ENCODE measurements at places on chromosomes 2 and 18.

DNA sequence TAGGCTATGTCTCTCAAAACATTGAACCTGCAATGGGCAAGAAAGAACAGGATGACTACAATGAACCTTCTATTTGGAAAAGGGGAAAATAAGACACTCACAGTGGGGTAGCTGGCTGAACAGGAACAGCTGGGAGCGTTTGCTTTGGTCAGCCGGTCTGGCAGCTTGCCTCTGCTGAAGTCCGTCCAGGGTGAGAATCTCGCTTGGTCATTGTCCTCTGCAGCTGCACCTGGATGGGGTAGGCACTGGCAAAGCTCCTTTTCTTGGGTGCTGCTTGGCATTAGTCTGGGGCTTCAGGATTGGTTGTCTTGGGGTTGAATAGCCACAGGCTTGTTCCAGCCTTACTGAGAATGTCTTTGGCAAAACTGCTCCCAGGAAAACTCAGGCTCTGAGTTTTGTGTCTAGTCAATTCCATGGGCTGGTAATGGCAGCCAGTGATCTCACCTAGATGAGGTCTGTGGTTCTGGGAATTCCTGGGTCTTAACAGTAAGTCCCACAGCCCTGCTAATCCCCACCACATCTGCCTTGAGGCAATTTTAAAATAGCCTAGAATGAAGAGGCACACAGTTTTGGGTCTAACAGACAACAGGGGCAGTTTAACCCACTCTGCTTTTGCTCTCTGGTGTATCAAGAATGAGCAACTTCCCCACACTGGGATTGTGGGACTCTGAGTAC, 13.4 kb downstream of the NEDD4L start:
- no peak for DNase-seq

GRCh38 chr2:100283724-100284501, 38.4 kb downstream of the LONRF2 start:
- DNase-seq, result no peak

- DNase-seq, result no peak
These were observed 59.3 kb downstream of the COBLL1 start for GRCh38 chr2:164782323-164782722.

DNA sequence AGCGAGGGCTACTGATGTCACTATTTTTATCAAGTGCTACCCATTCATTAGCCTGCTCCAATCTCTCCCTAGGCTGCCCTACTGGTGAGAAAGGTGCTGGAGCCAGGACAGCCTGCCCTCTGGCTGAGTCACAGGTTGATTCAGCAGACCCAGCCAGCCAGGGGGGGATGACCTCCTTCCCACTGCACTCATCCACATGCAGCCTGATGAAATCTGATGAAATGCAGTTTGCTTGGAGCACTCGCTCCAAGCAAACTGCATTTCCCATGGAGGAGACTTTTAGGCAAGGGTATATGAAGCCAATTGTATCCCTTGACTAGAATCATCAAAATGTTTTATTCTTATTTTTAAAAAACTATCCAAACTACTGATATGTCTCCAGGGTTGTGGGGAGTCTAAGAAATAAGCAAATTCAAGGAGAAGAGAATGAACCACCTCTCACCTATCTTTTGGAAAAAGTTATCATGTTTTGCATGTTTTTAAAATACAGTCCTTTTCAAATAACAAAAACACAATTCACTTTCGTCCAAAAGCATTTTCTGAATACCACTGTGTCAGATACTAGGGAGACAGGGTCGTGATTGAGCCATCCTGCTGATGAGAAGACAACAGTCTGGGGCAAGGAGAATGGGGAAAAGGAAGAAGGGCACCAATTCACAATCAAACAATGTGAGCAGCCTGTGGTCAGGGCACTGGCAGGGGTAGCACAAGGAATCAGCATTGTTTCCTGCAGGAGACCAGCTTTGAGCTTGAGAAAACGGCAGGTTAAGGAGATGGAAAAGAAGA, 128.3 kb downstream of the AFF3 start:
- peak; percentile 13 for DNase-seq

DNA sequence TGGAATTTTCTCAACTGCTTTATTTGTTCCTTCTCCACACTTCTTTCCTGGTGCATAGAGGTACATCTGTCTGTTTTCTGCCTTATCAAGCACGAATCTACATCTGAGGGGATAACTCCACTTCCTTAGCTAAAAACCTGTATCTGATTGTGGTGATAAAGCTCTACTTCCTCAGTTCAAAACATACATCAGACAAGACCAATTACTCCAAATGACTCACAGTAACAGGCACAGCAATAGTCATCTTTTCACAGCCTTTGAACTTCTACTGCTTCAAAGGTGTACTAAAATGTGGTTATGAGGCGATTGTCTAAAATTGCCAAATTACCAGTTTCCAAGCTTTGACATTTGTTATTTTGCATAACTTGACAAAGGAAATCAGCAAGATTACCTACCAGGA, 803.6 kb upstream of the ZEB2 start:
- peak; percentile 6 for DNase-seq

DNA sequence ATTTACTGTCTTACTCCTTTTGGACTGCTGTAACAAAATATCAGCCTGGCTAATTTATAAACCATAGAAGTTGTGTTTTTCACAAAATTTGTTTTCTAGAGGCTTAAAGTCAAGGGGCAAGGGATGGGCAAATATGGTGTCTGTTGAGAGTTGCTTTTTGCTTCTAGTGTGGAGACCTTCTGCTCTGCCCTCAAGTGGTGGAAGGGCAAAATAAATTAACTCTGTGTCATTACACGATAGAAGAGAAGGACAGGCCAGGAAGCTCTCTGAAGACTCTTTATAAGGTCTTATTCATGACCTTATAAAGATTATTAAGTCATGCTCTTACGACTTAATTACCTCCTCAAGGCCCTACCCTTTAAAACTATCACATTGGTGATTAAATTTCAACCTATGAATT, 181.2 kb upstream of the LRATD1 start:
- DNase-seq, result peak; percentile 12

DNA sequence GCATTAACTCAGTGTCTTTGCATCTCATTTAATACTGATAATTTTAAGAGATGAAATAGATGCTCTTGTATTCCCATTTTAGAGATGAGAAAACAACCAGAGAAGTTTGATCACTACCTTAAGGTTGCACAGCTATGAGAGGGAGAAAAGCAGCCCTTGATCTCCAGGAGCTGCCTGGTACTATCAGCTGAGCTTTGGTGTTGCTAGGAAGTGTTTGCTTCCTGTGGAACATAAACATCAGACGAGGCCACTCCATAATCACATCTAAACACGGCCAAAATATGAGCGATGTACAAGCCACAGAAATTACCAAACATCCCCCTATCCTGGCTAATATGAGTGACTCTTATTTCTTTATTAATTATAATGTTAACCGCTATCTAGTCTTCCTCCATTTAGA, 620 bp upstream of the WDFY1 start:
- DNase-seq, result no peak

DNA sequence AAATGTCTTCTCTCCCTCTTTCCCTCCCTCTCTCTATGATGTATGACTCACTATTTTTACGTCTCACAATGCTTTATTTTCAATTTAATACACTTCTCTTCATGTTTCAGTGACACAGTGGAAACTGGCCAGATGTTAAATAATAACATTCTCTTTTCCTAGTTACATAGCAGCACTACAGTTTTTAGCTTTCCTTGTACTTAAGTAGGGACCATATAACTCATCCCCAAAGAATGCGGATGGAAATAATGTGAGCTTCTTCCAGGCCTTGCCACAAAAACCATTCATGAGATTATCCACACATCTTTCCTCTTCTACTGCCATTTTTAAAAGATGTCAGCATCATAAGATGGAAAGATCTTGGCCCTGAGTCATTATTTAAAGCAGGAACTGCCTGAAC, 789.4 kb downstream of the LRP1B start:
- DNase-seq, result no peak

GRCh38 chr2:100408104-100408503, 9.4 kb downstream of the CHST10 start:
- no peak for DNase-seq

GRCh38 chr2:226307487-226308322, 491.9 kb downstream of the IRS1 start:
- no peak for DNase-seq

DNA sequence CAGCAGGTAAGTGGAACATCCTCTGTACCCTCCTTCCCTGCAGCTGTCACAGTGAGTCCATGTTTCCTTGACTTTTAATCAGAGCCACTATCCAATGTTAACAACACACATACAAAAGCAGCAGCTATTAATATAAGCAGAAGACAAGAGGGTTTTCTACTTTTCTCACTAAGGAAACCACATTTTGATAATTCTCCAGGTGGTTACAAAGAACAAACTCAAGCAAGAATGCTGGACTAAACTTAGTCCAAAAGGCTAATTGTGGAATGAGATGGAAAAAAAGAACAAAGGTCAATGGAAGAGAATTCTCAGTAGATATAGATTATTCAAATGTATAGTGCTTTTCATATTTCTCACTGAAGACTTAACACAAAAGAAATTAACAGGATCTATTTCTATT, 176.9 kb upstream of the SLC39A10 start:
- no peak for DNase-seq

GRCh38 chr2:130825231-130825965, 11.3 kb upstream of the ARHGEF4 start:
- DNase-seq, result no peak

DNA sequence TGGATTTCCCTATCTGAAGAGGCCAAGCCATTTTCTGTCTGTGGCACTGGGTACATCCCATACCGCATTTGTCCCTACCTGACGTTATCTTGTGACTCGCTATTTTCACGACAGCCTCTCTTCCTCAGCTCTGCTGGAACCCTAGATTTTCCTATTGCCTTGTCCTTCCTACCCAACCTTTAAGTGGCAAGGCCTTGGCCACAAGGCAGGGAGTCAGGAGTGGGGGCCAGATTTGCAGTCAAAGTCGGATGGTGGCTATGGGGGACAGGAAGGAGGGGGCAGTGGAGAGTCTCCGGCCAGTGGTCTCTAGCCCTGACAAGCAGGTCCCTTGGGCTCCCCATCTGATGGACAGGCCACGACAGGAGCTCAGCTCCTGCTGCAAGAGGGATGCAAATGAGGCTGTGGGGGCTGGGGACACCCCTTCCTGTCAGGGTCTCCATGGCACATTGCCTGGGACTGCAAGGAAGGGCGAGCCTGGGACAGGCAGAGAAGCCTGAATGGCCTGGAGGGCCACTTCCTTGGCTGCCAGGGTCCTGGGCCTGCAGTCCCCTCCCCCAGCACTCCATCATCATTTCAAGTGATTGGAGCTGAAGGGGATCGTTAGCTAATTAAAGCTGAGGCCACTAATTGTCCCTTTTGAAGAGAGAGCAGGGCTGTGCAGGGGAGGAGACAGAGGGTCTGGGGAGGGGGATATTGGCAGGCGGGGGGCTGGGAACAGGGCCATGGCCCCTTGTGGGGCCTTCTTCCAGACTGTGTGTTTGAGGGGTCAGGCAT, 6.3 kb upstream of the ECEL1 start:
- DNase-seq, result no peak

- no peak for DNase-seq
These were observed 269.4 kb upstream of the TCF4 start for GRCh38 chr18:55857409-55857808.

DNA sequence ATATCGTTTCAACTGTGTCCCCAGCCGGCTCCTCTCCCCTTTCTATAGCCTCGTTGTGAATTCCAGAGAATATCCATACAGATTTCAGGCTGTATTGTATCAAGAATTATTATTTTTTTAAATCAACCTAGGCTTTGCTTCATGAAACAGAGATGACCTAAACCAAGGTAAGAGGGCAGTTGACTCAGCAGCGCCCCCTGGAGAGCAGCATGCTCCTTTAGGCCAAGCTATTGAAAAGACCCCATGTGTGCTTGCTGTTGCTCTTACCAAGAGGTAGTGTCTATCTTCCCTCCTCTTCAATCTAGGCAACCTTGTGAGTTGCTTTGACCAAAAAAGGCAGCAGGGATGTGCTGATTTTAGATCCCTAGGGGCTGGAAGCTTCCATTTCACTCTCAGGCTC, 426.7 kb upstream of the SMIM21 start:
- no peak for DNase-seq

DNA sequence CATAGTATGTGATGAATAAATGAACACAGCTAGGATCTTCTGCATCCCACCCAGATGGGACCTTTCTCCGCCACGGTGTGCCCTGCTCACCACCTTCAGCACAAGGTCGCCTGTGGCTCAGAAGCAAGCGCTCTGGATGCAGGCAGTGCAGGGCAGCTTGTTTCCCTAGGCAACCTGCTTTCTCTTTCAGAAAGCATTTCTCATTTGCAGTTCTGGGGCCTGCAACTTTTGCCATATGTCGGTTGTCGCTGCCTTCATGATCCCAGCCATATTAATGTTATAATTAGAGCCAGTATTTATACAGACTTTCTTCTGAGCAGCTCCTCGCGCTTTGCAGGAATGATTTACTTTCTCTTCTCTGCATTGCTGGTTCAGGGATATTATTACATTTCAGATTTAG, 692.8 kb downstream of the RNF144A start:
- no peak for DNase-seq

DNA sequence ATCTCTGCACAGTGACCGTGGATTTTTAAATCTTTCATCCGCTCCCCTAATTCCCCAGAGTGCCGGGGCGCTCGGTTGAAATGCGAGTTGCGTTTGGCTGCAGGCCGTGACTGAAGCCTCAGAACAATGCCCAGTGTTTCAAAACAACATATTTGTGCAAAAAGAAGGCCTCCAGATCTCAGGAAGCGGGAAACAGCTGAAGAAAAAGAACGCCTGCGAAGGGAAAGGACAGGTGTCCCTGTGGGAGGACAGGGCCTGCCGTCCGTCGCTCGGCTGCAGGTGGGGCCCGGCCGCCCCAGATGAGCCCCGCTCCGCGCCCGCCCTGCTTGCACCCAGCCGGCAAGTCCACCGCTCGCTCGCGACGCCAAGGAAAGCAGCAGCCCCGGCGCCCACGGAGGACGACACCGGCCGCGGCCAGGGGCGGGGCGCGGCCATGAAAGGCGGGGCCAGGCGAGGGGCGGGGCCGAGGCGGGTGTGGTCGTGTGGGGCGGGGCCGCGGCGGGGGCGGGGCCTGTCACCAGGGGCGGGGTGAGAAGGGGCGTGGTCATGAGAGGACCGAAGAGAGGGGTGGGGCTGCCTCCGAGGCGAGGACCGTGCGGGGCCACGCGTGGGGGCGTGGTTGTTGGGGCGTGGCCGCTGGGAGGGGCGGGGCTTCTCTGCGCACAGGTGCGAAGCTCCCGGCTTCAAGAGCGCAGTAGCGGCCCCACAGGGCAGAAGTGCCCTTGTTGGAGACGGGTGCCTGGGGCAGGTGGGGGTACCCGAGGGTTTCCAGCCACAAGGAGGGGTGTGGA, 17.6 kb upstream of the BOK start:
- DNase-seq, result no peak

DNA sequence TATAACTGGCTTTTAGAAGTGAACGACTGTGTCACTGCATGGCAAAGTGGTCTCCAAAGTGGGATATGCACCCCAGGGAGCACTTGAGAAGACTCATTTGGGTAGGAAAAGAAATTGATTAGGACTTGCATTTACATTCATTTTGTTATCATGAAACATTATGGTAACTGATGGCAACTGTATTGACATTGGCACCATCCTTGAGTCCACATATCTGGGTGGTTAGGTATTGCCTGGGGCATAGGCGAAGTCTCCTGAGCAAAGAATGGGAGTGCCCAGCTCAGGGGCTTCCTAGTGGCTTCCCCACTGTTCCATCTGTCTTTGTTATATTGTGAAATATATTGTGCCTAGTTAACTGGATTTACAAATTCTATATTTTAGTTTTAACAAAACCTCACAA, 29.2 kb downstream of the SPATS2L start:
- DNase-seq, result no peak

Measured in SK-N-DZ (cell line).